Stimulated activated CD4-positive, alpha-beta T cell treated with anti-CD3 and anti-CD28 coated beads, TNF-alpha, amount 100 ng/mL, for 48 hours (primary cell): ENCODE measurements at places on chromosomes 16 and 17.

- DNase-seq: peak; percentile 84
Observed at GRCh38 chr16:84672276-84673202, 24.2 kb downstream of the KLHL36 start.

DNA sequence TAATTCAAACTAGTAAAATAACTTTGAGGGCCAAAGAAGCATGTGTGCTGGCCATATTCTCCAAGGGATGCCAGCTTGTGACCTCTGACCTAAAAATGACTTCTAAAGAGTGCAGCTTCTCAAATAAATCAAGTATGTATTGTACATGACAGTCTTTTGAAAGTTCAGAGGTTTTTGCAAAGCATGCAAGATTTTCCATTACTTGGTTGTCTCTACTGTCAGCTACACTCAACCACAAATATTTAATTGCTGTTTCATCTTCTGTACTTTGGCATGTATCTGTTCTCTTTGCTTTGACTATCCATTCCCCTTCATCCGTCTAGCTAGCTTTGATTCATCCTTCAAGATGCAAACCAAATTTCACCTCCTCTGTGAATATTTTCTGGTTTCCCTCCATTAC lies 121.9 kb upstream of the HS3ST2 start:
- no peak for DNase-seq

- DNase-seq: no peak
Observed at GRCh38 chr17:28720247-28720996, 637 bp downstream of the RPL23A start.

DNA sequence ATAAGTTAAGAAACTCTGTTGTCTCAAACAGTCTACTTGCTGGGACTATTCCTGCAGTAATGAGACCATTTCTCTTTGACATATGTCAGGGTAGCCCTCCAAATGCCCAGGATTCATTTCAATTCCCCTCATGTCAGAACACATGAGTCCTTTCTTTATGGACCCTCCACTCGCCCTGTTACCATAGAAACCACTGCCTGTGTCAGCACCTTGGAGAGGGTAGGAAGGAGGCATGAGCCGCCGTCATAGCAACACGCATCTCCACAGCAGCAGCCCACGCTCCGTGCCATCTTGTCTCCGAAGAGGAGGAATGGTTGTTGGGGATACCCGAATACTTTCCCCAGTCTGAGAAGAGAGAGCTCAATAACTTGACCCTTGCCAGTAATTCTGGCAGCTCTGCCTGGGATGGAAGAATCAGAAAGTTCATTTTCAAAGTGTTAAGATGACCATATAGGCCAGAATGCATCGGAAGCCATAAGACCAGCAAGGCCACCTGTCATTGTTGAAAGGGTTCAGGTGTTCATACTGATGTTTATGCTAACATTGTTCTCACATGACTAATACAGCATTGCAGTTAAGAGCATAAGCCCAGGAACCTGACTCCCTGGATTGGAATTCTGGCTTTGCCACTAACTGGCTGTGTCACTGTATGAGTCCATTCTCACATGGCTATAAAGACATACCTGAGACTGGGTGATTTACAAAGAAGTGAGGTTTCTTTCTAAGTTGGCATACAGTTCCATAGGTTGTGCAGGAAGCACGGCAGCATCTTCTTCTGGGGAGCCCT lies 141.3 kb downstream of the ABCC12 start:
- DNase-seq: no peak

- no peak for DNase-seq
Observed at GRCh38 chr16:88057656-88058055, 106.4 kb downstream of the BANP start.

DNA sequence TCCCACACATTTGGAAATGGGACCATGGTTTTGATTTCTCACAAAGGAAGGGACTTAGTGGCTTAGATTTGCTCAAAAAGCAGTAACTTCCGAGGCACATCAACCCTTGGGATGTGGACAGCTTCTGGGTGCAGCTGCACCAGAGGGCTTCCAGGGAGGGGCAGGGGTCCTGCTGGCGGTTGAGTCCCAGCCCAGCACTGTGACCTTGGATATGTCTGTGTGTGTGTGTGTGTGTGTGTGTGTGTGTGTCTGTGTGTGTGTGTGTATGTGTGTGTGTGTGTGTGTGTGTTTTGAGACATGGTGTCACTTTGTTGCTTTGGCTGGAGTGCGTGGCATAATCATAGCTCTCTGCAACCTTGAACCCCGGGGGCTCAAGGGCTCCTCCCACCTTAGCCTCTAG lies 130.8 kb downstream of the CLEC16A start:
- DNase-seq: no peak

DNA sequence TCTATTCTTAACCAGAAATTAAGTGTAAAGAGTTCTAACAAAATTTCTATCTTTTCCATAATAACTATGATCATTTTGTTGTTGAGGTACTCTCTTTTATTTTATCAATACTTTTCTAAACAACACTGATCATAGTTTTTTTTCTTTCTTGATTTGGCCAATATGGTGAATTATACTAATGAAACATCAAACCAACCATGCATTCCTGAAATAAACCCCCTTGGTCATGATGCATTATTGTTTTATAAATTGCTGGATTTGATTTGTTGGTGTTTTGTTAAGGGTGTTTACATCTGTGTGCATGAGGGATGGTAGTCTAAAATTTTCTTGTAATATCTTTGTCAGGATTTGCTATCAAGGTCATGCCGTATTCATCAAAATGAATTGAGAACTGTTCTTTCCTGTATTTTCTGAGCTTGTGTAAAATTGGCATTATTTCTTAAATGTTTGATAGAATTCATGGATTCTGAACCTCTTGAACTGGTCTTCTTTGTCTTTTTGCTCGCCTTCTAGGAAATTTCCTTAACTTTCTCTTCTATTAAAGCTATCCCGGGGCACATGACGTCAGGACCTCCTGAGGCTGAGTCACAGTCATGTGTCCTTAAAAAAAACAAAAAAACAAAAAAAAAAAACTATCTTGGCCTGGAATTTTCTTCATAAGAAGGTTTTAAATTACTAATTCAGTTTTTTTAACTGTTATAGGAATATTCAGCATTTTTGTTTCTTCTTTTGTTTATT lies 3.9 kb upstream of the TRIM25 start:
- no peak for DNase-seq

GRCh38 chr17:2900842-2901241 lies 104.6 kb downstream of the RAP1GAP2 start:
- no peak for DNase-seq

- DNase-seq: peak; percentile 24
Observed at GRCh38 chr16:12089492-12090150, 113.1 kb downstream of the SNX29 start.

- DNase-seq: no peak
Observed at GRCh38 chr17:40556198-40556661, 9.0 kb downstream of the CCR7 start.

DNA sequence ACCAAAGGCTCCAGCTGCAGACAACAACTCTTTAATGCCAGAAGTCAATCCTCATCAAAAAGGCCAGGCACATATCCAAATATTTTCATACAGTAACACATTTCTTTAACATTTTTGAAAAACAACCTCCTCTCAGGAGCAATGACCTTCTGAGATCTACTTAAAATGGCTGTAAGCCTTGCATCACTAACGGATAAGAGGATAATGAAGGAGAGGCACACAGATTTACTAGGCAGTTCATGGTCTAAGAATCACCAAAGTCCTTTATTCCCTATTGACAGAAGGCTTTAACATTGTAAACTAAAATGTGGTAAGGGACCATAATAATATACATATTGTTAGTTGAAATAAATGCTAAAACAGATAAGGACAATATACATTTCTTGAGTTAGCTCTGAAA lies 114.7 kb downstream of the USP32 start:
- DNase-seq: no peak

- no peak for DNase-seq
Observed at GRCh38 chr17:4080686-4081085, 62.1 kb downstream of the ZZEF1 start.

DNA sequence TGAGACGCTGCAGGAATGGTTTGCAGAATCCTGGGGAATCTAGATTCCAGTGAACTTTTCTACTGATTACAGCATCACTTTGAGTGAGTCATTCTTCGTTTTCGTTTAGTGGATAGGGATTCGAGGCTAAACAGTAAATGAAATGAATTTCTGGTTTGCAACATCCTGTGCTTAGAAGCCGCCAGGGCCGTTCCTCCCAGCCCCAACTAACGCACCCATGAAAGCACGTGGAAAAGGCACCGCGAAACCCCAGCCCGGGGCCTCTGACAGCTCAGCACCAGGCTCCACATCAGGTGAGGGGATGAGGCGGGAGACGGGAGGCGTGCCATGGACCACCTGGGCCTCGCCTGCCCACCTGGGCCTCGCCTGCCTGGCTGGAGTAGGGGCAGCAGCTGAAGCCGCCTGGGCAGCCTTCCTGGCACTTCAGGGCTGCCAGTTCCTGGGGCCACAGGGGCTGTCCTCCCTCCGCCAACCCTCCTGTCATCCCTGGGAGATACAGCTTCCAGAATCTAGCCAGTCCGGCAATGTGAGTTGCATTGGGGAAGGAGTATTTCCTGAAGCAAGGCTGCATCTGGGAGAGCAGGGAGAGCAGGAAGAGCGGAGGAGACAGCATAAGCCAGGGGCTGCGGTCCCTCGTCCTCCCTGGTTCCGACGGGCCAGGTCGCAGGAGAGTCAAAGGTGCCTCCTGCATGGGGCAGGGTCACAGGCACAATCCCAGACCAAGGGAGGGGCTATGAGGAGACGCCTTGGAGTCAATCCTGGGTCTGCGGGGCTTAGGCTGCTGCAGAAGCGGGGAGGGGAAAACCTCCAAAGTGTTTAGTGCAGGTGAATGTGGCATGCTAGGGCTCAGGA lies 78.4 kb downstream of the RPH3AL start:
- no peak for DNase-seq

- DNase-seq: no peak
Observed at GRCh38 chr17:36614081-36614480, 12.7 kb downstream of the MRM1 start.

DNA sequence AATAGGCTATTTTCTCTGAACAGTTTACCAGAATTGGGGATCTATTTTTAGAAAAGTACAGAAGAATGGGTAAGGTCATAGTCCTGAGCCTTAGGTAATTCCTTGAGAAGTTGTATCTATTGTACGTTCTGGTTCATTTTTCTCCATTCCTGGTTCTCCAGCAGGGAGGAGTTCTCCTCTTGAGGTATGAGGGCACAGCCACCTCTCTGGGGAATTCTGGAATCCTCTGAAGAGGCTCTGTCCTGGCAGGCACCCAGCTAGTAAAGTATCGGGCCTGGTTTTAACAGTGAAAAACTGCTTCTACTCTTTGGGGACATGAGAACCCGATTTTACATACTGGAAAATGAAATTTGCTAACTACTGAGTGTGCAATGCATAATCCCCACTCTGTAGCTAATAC lies 19.6 kb upstream of the PMFBP1 start:
- no peak for DNase-seq

GRCh38 chr17:46875849-46876352 lies 24.5 kb downstream of the WNT9B start:
- no peak for DNase-seq

- no peak for DNase-seq
Observed at GRCh38 chr17:4206962-4207361, 56.8 kb downstream of the ANKFY1 start.

DNA sequence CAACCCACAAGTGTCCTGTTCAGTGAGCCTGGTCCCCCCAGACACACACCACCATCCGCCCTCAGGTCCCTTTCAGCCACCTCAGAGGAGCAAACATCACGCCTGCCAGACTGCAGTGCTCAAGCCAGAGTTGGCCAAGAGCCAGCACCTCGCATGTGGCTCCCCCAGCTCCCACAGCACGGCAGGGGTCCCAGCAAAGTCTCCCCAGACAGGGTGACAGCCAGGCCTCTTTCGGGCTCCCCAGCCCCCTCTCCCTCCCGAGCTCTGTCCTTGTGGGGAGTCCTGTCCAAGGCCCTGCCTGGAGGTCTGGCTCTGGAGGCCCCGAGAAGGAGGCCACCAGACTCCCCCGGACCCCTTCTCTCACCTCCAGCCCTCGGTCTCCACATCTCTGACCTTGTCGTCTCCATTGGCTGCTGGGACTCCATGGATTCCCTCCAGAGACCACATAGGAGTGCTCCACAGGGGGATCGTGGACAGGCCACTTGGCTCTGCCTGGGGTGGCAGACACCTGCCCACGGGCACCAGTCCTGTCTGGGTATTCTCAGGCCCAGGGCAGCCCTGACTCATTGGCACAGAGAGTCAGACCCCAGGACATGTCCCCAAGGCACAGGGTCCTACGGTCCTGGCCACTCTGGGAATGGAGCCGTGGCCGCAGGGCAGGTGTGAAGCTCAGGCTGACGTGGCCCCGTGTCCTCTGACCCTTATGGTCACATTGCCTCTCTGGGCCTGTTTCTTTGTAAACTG lies 1.8 kb upstream of the MYADML2 start:
- no peak for DNase-seq

DNA sequence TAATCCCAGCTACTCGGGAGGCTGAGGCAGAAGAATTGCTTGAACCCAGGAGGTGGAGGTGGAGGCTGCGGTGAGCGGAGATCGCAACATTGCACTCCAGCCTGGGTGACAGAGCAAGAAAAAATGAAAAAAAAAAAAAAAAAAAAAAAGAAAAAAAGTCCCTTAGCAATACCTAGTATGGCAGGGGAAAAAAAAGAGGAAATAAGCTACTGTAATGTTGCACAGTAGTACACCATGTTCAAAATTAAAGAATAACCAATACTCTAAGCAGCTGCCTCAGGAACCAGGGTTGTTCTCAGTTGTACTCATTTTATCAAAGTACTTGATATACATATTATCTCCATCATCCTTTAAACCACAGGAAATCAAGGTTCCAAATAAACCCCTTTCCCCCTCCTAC lies 17.3 kb upstream of the TXNDC11 start:
- DNase-seq: no peak

DNA sequence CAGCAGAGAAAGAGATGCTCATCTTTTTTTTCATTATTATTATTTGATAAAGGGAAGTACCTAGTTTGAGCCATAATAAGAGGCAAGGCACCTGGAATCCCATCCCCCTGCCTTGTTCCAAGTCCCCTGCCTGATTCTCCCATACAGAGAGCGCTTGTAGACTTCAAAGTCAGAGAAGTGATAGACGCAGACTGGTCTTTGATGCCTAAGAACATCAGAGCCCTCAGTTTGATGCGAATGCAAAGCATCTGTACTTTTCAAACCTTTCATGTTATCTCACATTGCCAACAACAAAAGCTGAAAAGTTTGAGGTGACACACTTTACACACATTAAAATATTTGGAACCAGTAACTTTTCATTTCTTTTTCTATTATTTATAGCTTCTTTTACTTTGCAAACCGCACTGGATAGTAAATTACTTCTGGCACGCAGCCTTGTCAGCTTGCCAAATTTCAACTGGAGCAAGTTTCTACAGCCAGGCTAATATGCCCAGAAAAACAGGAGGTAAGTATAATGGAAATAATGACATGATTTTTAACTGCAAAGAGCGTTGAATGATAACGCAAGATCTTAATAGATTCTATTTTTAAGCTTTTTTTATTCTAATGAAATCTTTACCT lies 5.9 kb upstream of the UTP6 start:
- no peak for DNase-seq

- no peak for DNase-seq
Observed at GRCh38 chr16:12494661-12495060, 309.0 kb downstream of the CPPED1 start.

DNA sequence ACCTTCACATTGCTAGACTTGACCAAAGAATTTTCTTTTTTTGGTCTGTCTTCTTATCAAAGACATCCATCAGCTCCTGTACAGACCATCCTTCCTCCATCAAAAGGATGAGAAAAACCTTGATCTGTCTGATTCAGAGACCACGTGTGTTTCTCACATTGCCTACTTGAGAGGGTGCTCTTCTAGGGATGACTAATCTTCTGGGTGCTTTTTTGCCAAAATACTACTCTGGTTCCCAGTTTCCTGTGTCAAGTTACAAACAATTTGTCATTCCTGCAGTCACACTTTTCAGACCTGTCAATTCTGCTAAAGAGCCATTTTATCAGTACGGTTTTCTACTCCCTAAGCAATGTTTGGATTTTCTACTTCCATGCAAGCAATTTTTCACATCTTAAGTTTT lies 492.2 kb downstream of the CDH11 start:
- DNase-seq: no peak
